ENCODE measurements at places on chromosomes 6 and 20. TPM values are rescaled to one million over a fixed set of nuclear protein-coding genes. Genes with fewer than 3 reads are reported as not detected.

Gene DCBLD1
- 29.3 TPM for total RNA-seq

Gene NMBR
- total RNA-seq, result 0.11 TPM

Gene CCDC170
- total RNA-seq, result under 0.01 TPM

Gene KIFC1
- 14.0 TPM for total RNA-seq

Gene PRKN
- 0.39 TPM for total RNA-seq

Gene MAFB
- 0.65 TPM for total RNA-seq

Gene THBS2
- 216 TPM for total RNA-seq

Gene TMEM200A
- total RNA-seq, result 18.9 TPM

Gene CST3
- 353 TPM for total RNA-seq

Gene MUCL3
- total RNA-seq, result not detected

Gene NKX2-2
- total RNA-seq, result not detected

Gene BCAS1
- not detected for total RNA-seq

Gene CALHM6
- 2.5 TPM for total RNA-seq
